NCI-H1436 treated with DMSO at 0.1 percent for 48 hours (cell line): ENCODE measurements at places on chromosomes 11 and 22.

DNA sequence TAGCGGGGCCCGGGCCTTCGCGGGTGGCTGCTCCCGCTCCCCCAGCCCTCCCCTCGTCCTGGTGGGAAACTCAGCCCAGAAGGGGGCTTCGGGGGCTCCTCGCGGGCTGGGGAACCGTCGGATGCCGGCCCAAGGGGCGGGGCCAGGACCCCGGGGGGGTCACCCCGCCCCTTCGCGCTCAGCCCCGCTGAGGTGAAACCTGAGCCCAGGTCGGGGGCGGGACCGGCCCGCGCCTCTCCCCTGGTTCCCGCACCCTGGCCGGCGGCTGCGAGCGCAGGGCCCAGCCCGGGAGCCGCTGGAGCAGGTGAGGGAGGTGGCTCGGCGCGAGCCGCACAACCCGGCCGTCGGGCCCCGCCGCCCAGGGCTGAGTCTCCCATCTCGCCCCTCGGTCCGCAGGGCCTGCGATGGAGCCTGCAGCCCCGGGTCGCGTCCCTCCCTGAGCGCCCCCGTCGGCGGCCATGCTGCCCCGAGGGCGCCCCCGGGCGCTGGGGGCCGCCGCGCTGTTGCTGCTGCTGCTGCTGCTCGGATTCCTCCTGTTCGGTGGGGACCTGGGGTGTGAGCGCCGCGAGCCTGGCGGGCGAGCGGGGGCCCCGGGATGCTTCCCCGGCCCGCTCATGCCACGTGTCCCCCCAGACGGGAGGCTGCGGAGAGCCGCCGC, at the start of gene LARGE2:
TSS of gene LARGE2 (plus strand) at position 232 of the 658 bp plus-strand sequence. CDS start at position 459, 227 bp downstream.
- no peak for DNase-seq

GRCh38 chr11:23569134-23569533, 708.9 kb upstream of the CCDC179 start:
- DNase-seq: no peak

- DNase-seq: no peak
Observed at GRCh38 chr11:86117001-86117711, 48.3 kb upstream of the PICALM start.

DNA sequence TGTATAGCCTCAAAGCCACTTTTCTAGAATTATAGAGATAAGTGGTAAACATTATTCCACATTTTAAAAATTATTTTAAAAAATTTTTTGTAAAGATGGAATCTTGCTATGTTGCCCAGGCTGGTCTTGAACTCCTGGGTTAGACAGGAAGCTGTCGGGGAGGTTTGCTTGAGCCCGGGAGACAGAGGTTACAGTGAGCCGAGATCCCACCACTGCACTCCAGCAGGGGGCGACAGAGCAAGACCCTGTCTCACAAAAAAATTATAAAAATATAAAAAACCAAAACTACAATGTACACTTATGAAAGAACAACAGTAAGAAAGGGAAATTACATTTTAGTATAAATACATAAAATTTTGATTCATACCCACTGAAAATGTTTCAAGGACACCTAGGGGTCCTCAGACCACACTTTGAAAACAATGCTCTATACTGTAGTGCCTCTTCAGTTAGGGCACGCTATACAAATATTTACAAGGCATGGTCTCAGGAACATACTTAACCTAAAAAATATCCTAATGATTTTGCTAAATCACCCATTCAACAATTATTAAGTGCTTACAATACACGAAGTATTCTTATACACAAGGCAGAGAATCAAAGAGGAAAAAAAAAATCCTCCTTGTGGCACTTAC, 111.2 kb downstream of the MRTFA start:
- no peak for DNase-seq

DNA sequence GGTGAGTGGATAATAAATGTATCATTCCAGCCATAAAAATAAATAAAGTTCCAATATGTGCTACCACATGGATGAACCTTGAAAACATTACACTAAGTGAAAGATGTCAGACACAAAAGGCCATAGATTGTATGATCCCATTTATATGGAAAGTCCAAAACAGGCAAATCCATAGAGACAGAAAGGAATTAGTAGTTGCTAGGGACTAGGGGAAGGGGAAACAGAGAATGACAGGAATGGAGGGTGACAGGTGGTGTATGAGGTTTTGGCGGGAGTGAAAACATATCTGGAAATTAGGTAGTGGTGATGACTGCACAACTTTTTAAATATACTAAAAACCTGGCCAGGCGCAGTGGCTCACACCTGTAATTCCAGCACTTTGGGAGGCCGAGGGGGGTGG, 15.2 kb upstream of the CARD10 start:
- no peak for DNase-seq

- DNase-seq: no peak
Observed at GRCh38 chr22:32024796-32025195, 18.3 kb upstream of the SLC5A1 start.

GRCh38 chr22:17359501-17359900, 9.8 kb upstream of the CECR2 start:
- no peak for DNase-seq
